Fibroblast of gingiva (primary cell): ENCODE measurements at places on chromosomes 2 and 18.

- peak; percentile 67 for DNase-seq
These were observed 63.3 kb upstream of the GALNT5 start for GRCh38 chr2:157194097-157194688.

DNA sequence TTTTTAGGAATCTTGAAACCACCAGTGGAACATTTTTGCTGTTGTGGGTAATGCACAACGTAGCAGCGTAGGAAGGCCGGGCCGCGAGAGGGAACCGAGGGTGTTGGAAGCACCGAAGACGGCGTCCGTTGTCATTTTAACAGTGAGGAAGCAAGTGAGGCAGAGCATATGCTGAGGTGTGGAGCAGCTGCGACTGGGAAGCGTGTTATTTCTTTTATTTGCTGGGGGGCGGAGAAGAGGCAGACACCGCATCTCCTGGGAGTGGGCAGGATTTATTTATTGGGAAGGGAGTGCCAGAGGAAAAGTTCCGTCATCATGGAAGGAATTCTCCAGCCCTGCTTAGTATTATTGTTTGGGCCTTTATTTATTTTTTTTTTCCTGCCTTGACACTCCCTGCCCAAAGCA lies 232.8 kb downstream of the KLHL29 start:
- DNase-seq: no peak

- no peak for DNase-seq
These were observed 17.9 kb upstream of the PTPN4 start for GRCh38 chr2:119741868-119742267.

GRCh38 chr2:43461453-43462073 lies 134.3 kb downstream of the THADA start:
- DNase-seq: no peak

GRCh38 chr2:172242961-172243360 lies 140.3 kb upstream of the DLX2 start:
- DNase-seq: no peak

DNA sequence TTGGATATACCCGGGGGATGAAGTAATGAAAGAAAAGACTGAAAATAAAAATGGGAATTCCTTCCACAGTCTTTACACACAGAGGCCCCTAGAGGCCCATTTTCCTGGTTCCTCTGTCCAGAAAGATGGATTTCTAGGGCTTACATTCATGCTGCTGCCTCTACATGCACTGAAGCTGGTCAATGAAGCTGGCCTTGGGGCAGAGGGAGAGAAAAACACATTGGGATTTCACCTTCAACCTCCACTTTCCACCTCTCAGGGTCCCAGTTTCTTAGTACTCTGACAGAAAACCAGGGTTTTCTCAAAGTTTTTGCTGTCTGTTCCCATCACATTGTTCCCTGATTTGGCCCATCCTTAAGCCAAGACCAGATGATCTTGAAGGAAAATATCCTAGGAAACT lies 154.6 kb upstream of the ZSWIM2 start:
- DNase-seq: no peak

DNA sequence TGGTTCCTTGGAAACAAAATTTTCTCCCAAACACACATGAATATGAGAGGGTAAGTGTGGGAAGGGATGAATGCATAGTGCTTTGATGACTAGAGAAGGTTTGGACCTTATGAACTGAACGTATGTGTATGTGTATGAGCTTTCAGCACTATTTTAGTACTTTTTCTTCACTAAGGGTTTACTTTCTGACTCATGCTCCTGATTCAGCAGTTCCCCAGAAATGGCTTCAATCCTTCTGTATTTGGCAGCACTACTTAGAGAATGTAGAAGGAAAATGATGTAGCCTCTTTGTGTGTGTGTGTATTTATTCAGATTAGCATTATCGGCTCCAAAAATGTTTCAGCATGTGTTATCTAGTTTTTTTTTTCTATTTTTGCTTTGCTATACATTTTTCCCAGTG lies 22.2 kb downstream of the KCNJ3 start:
- DNase-seq: no peak

- DNase-seq: no peak
These were observed 91.3 kb upstream of the TNP1 start for GRCh38 chr2:216951171-216951570.

- DNase-seq: peak; percentile 47
These were observed 42.0 kb downstream of the RDH14 start for GRCh38 chr2:18518116-18519111.

GRCh38 chr2:237876951-237877491 lies 17.6 kb downstream of the RAMP1 start:
- DNase-seq: no peak

GRCh38 chr2:189465076-189465475 lies 23.8 kb downstream of the WDR75 start:
- DNase-seq: no peak

DNA sequence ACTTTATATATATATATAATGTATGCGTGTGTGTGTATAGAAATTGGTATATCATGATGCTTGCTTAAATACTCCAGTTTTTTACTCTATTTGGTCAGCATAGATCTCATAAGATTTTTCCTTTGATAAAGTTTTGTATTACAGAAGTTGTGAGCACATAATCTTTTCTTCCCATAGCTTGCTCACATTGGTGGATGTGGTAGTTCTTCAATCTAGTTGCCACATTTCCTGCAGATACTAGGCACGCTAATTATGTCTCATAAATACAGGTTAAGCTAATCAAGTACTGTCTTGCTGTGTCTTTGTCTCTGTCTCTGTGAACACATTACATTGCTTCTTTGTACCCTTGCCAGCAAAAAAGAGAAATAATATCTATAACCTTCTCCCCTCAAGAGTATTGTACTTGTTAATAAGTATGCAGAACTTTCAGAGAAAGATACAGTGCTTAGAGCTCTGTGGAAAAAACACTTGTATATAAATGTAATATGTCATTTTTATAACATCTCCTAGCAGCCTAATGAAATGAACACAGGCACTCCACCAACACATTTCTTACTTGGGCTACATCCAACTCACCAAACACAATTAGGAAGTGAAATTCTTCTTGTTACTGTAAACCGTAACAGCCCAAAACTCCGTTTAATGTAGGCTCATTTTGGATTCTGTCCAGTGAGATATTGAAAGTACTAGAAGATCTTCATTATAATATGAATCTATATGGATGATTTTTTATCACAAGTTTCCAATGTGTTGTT lies 306.7 kb upstream of the SLC8A1 start:
- DNase-seq: no peak

DNA sequence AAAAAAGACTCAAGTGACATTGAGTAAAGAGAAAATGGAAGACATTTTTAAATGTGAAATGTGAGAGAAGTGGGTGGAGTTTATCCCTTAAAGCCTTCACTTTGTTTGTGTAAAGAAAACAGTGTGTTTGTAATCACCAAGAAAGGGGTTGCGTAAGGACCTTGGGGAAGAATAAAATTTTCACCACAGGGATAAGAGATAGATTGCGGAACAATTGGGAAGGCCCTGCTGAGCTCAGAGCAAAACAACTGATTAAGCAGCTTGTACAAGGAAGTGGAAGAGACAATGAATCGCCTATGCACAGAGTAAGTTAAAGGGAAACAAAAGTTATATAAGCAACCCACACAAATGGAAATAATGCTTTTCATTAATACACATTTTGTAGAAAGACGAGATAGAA lies 327.7 kb downstream of the RAD51AP2 start:
- no peak for DNase-seq

- DNase-seq: no peak
These were observed 18.8 kb downstream of the NEMP2 start for GRCh38 chr2:190515687-190516086.

GRCh38 chr2:236747426-236747825 lies 177.8 kb downstream of the ACKR3 start:
- no peak for DNase-seq

DNA sequence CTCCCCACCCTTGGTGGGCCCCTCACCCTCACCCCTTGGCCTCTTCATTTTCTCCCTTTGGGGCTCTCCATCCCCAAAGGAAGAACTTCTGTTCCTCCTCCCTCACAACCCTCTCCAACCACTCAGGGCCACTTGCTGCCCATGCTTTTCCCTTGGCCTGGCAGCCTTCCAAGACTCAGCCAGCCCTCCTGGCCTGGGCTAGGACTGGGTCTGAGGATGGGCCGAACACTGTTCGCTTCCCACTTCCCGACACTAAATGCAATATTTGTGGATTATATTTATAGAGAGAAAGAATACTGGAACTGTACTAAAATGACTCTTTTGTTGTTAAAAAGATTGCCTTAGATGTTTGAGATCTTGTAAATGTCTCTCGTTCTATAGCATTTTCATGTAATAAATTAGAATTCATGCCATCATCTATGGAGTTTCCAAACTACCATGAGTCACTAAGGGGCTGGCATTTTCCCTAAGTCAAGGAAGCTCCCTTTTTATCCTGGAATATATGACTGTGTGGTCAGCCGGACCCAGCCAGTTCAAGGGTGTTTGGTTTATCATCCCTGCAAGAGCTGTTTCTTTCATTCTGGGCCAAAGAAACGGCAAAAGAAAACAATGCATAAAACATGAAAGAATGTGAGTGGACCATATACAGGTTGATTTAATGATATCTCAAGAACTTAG lies 3.8 kb downstream of the CXCR2 start:
- no peak for DNase-seq

GRCh38 chr18:23596183-23596582 lies 9.9 kb upstream of the NPC1 start:
- no peak for DNase-seq

DNA sequence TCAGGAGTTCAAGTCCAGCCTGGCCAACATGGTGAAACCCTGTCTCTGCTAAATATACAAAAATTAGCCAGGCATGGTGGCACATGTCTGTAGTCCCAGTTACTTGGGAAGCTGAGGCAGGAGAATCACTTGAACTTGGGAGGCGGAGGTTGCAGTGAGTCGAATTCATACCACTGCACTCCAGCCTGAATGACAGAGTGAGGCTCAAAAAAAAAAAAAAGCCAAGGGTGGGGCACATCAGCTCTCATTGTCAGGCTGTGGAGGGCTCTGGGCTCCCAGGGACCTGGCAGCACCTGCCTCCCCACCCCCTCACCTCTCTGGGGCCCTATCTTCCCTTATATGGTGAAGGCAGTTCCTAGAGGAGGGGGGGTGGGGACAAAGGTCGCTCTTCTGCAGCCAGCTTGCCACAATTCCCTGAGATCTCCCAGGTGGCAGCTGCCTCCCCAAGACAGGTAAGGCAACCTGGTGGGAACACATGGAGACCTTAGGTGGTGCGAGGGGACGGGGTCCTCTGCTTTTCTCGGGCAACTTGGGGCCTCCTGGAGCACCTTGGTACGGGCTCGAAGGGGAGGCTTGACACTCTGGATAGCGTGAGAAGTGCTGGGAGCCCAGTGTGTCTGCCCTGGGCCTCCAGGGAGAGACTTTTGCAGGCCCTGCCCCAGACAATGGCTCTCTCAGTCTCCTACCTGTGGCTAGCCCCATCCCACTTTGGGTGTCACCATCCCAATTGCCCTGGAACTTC lies at the start of gene VIL1:
VIL1 (plus strand) TSS at position 407 of the 742 bp plus-strand sequence. CDS start 4,656 bp downstream, outside the sequence.
- no peak for DNase-seq

DNA sequence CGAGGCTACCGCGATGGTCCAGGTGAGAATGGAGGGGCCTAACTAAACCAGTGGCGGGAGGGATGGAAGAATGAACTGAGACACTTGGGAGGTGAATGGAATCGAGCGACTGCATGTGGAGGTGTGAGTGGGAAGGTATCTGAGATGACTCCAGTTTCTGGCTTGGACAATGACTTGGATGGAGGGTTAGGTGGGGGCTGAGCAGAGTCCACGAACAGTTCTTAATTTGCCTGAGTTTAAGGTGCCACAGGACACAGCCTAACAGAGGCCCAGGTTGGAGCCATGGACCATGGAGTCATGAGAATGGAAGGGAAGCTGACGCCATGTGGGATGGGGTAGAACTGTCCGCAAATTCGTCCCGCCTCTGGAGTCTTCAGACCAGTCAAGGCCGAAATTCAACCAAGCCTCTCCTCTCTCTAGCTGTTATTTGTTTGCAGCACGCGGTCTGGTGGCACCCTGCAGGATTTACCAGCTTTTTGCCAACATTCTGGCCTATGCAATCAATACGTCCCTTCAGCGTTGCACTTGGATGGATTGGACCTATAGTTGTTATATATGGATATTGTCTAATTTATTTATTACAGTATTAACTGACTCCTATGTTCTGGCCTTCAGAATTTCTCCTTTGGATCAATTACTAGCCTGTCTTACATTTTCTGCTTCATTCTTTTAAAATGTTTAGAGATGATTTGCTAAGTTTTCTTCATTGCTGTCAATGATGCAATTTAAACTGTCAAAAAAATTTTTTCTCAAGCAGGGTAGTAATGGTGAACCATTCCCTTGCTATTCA lies 940 bp upstream of the BOLA3 start:
- no peak for DNase-seq

GRCh38 chr18:55202232-55202917 lies 243.1 kb upstream of the CCDC68 start:
- no peak for DNase-seq

DNA sequence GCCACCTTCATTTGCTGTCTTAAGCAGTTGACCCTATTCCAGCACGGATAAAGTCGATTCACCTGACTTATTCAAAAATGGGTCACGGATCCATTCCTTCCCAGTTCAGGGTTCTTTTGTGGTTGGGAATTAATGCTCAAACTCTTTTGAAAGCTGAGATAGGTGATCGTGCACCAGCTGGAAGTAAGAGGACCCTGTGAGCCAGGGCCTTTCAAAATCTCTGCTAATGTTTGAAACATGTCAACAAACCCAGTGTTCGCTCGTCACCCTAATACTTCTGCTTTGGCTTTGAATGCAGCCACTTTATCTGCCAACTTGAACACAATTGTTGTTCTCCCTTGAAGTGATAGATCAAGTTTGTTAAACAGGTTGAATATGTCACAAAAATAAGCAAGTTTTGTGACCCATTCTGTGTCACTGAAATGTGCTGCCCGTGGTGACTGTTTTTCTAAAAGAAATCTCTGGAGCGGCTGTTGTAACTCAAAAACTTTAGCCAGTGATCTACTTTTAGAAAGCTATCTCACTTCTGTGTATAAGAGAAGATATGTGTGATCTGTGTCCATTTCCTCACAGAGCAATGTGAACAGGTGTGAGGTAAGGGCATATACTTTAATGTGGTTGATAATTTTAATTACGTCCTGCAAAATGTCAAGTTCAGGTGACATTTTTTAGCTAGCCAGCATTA lies 16.9 kb downstream of the HAT1 start:
- DNase-seq: no peak

GRCh38 chr2:182240862-182241371 lies 185.9 kb downstream of the PDE1A start:
- no peak for DNase-seq

DNA sequence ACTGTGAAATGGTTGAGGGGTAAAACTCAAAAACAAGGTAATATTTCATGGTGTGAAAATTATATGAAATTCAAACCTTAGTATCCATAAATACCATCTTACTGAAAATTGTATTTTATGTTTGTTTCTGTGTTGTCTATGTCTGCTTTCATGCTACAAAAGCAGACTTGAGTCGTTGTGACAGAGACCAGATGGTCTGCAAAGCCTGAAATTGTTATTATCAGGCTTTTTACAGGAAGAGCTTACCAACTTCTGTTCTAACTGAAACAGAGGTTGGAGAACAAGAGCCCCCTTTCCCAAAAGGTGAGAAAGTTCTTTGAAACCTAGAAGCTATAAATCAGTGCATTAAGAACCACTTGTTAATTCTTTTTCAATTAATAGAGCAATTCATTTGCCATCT lies 110.0 kb downstream of the COL4A4 start:
- no peak for DNase-seq
